ENCODE measurements at places on chromosomes 11 and 22.
A peak's percentile ranks its signal among the peaks of the same experiment; 100 is the strongest.

DNA sequence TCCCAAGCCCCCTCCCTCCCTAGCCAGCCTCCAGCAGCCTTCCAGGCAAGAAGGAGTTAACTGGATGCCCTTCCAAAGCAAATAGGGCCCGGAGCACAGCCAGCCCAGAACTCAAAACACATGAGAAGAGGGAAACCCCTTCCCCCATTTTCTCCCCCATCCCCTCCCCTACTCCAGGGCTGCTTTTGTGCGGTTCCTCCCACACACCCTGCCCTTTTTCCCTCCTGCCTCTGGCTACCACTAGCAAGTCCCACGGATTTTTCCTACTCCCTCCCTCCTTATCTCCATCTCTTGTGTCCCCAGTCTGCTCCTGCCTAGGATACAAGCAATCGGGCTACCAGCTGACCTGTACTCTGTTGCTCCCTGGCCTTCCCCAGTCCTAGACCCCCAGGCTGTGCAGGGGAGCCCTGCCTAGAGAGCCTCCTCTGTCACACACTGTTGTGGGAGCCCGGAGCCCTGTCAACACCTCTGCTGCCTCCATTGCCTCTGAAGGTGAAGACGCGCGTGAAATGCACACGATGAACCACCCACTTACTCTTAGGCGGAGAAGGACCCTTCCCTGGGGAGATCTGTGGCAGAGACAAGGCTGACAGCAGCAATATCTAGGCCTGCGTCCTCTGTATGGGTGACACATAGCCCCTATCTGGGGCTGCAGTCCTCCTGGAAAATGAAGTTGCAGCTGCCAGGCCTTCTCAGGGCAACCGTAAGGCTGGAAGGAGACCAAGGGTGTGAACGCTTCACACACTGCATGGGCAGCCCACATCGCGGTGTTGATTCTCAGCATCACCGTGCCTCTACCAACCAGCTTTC lies 282.8 kb downstream of the MN1 start:
- peak; percentile 28 for DNase-seq

GRCh38 chr11:61816736-61817455 lies at the start of gene FADS1:
Gene FADS1 (minus strand): TSS chr11:61817003. CDS start chr11:61816929, 74 bp downstream.
- DNase-seq: peak; percentile 98

DNA sequence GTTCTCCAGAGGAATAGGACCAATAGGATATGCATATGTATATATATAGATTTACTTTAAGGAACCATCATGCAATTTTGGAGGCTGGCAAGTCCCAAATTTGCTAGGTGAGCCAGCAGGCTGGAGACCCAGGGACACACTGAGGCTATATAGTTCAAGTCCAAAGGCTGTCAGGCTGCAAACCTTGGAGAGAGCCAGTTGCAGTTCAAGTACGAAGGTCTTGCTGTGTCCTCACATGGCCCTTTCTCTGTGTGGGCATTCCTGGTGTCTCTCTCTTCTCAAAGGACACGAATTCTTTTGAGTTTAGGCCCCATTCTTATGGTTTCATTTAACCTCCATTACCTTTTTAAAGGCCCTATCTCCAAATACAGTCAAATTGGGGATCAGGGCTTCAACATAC lies 134.4 kb upstream of the SORL1-AS1 start:
- DNase-seq: no peak

GRCh38 chr22:37544955-37545702 lies 15.2 kb upstream of the CDC42EP1 start:
- DNase-seq: peak; percentile 83

GRCh38 chr11:61152816-61153592 lies 8.2 kb downstream of the VPS37C start:
- DNase-seq: no peak

- DNase-seq: peak; percentile 34
These were observed 7.1 kb upstream of the VWA5A start for GRCh38 chr11:124108156-124108555.

DNA sequence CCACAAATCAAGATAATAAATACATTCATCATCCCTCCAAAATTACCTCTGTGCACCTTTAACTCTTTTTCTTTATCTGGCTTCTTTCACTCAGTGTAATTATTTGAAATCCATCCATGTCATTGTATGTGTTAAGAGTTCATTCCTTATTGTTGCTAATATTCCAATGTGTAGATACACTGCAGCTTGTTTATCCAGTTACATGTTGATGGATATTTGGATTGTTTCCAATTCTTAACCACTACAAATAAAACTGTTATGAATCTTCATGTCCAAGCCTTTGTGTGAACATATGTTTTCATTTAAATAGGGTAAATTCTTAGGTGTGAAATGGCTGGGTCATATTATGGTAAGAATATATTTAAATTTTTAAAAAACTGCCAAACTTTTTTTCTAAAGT lies 323.3 kb upstream of the NCAM1 start:
- DNase-seq: no peak

DNA sequence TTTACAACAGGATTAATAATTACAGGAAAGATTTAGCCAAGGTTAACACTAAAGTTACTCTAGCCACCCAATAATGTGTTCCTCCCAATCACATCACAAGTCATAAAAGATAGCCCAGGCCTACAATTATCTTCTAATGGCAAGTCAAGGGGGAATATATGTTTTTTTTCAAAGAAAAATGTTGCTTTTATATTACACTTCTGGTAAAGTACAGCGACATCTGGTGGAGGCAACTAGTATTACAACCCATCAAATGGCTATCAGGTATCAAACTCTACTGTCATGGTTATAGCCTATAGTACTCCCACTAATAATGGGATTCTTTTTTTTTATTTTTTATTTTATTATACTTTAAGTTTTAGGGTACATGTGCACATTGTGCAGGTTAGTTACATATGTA lies 71.8 kb downstream of the XRRA1 start:
- no peak for DNase-seq

DNA sequence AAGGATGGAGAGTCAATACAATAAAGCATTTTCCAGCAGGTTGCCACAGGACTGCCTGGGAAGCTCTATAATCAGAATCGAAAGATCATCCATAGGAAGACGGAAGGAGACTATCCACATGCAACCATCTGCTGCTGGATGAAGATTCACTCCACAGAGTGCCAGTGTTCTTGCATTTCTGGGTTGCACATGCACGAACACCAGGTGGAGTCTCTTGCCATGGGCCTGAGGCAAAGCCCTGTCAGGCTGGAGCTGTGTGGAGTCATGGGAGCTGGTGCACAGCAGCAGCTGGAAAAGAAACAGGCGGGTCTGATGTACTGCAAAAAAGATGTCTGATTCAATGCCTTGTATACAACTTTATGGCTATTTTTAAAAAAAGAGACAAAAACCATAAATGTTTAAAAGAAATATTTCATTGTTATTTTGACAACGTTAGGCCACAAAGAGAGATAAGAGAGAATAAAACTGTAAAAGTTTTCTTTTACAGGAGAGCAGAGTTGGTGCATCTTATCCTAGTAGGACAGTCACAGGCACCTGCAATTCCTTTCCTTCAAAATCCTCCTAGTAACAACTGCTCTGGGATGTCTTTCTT lies 12.9 kb upstream of the FAT3 start:
- DNase-seq: peak; percentile 79

- peak; percentile 72 for DNase-seq
These were observed 50.3 kb downstream of the TEAD1 start for GRCh38 chr11:12724301-12725054.

DNA sequence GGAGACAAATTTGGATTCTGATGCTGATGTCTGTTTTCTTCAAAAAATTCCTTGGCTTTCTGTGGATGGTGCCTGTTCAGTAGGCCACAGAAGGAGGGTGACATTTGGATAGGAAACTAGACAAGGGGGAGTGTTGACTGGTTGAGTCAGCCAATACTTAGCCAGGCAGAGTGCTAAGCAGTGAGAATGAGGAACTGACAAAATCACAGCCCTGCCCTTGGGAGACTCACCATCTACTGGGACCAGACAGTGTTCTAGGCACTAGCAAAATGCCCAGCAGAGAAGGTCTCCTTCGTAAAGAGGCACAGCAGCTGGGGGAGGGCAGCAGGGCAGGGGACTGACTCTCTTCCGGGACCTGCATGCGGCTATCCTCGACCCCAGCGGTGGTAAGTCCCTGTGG lies 190.2 kb downstream of the DSCAML1 start:
- no peak for DNase-seq

GRCh38 chr11:122491509-122491908 lies 164.0 kb upstream of the UBASH3B start:
- no peak for DNase-seq

DNA sequence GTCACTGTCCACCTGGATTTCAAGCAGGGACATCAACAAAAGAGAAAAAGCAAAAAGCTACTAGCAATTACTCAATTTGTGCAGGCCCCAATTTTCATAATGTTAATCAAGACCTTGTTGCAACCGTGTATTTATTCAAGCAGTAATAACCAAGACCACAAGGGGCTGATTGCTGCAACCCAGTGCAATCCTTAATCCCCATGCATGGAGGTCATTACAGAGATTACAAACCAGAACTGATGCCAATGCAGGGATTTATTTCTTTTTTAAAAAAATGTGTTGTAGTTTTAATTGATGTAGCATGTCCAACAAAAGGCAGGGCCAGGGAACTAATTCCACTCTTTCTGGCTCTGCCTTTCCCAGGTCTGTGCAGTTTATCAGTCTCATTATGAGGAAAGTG lies 18.4 kb downstream of the TECTA start:
- no peak for DNase-seq

GRCh38 chr11:129846508-129847335 lies 31.1 kb downstream of the TMEM45B start:
- DNase-seq: no peak

GRCh38 chr22:23212061-23213021 lies 32.0 kb downstream of the BCR start:
- DNase-seq: no peak

GRCh38 chr11:35622070-35622469 lies 3.8 kb downstream of the FJX1 start:
- peak; percentile 34 for DNase-seq

GRCh38 chr11:110176366-110177085 lies 83.3 kb downstream of the ZC3H12C start:
- DNase-seq: no peak

Measured in neural progenitor cell (in vitro differentiated cells).